Motor neuron (in vitro differentiated cells): ENCODE measurements at places on chromosomes 3 and 15.

DNA sequence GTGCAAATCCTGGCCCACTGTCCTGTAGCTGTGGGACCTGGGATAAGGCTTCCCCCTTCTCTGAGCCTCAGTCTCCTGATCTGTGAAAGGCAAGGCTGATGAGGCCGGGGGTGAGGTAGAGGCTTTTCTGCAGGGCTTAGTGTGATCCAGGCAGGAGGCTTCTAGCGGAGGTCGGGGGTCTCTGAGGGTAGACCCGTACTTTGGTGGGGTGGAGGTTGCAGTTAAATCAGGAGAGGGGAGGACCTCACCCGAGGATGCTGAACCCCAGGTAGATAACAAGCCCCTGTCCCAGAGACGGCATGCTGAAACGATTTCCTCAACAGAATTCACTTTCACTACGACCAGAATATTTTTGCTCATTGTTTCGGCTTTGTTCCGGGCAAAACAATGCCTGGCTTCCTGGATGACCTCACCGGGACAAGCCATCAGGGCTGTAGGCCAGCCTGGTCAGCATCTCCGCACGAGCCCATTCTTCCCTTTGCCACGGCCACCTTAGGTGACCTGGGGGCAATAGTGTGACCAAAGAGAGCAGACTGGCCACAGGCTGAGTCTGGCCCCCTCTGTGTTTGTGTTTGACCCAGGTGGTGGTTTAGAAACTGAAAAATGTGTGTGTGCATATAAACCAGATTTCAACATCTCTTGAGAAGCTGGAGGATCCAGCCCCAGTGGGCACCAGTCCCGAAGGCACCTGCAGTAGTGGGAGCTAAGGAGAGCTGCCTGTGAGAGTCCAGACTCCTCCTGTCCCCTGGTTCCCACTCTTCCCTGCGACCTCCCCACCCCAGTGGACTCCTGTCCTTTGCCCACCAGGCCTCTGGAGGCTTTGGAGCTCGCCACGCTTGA is 33.0 kb downstream of the SLC6A6 start:
- ATAC-seq, result no peak

- no peak for ATAC-seq
Observed at GRCh38 chr3:162236949-162237348, 740.3 kb downstream of the OTOL1 start.

- no peak for ATAC-seq
Observed at GRCh38 chr15:31177951-31178350, 76.4 kb upstream of the TRPM1 start.

GRCh38 chr3:9653565-9654248 is 4.4 kb downstream of the MTMR14 start:
- ATAC-seq, result no peak

GRCh38 chr3:30672959-30673358 is 66.6 kb downstream of the TGFBR2 start:
- no peak for ATAC-seq
